NCI-H345 (cell line): ENCODE measurements at places on chromosomes 6 and 20.

GRCh38 chr6:119962505-119962904, 612.9 kb upstream of the MAN1A1 start:
- DNase-seq: no peak

- DNase-seq: no peak
These were observed 106.9 kb downstream of the TFAP2B start for GRCh38 chr6:50925548-50925947.

DNA sequence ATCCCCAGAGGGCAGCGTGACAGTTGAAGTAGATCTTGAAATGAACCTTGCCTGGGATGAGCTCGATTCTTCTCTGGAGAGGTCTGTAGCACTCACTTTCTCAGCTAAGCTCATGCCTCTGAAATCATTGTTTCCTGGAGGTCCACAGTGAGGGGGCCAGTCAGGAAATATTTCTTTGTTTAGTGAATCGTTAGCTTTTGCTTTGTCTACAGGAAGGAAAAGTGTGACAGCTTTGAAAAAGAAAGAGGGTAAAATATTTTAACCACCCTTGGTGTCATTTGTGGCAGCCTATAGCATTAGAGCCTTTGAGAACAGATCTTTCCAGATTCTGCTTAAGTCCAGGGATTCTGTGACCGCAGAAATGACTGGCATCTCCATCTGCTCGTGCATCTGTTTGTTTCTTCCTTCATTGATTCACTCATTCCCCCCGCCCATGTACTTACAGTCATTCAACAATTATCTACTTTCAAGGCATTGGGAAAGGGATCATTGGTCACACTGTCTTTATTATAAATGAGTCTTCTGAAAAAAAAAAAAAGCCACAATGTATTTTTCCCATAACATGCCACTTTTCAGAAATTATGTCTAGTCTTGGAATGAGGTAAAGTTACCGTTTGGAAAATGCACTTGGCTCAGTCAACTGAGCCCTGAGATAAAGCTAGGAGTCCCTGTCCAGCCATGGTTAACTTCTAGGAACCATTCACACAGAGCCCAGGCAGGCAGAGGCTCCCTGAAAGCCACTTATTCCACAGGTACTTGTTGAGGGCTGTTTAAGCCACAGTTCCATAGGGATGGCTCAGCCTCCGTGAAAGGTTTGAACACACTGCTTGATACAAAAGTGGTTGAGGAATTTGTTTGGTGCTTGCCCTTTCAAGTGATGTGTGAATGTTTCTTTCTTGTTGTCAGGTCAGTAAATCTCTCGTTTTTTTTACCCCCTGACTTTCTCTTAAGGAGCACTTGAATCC, 86.0 kb downstream of the TIAM2 start:
- DNase-seq: no peak

GRCh38 chr6:37134396-37135191, 35.4 kb upstream of the PIM1 start:
- DNase-seq: no peak

DNA sequence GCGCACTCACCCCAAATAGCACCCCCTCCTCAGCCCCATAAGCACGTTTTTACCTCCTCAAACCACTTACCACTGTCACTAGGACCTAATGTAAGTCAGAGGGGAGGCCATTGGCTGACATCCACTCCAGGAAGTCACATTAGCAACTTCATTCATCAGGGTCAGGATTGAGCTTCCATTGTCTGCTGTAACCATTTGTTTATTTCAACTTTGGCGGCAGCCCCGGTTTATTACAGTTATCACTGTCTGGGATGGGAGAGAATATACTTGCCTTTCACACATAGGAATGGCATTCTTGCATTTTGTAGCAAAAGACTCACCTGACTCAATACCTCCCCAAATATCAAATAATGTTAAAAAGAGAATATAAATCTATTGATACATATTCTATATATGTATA, 38.3 kb downstream of the MAFB start:
- no peak for DNase-seq
